ENCODE measurements at places on chromosomes 5 and 9.

DNA sequence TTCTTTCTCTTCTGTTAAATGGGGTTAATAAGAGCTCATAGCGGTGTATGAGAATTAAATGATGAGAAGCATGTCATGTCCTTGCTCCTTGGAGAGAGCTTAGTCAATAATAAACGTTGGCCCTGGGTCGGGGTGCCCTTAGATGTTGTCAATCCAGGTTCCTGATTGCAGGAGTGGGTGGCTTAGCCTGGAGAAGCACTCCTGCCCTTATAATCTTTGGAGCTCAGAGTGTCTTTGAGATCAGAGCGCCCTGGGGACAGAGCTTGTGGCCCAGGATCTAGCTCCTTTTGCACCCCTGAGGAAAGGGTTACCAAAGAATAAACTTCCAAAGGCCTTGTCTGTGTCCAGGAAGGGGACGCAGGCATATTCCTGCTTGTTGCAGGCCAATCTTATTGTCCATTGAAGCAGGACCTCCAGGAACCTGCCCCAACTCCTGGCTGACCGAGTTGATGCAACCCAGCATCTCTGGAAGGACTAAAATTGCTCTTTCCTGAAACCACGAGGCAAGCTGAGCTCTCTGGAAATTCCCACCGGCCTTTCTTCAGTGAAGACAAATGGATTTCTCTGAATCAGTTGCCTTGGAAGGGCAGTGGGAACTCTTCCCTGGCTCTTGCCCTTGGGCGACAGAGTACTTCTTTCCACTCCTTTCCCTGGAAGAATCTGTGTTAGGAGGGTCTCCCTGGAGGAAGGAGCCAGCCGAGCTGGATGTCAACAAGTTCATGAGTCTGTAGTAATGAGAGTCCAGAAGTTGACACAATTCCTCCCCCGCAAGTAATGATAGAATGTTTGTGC, 6.4 kb upstream of the AMBP start:
- no peak for DNase-seq

GRCh38 chr5:154830219-154830595, 20.2 kb downstream of the FAXDC2 start:
- DNase-seq: no peak

DNA sequence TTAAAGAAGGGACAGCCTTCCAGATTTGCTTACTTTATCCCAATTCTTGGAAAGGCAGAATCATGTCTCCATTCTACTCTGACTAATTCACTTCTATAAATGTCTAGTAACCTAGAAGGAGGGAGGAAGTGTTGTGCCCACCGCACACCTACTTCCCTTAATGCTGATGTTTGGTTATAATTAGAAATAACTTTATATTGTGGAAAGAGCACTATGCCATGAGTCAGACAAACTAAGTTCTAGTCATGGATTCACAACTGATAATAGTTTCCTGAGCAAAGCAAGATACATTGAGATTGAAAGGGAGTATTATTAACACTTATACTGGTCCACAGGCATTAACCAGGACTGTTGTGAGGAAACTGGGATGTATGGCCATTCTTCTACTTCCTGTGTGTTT, 345.9 kb upstream of the RPS23 start:
- no peak for DNase-seq

GRCh38 chr9:92151691-92152393, 36.6 kb upstream of the SPTLC1 start:
- DNase-seq: no peak

GRCh38 chr9:129006328-129007034, 21.6 kb downstream of the SH3GLB2 start:
- no peak for DNase-seq

DNA sequence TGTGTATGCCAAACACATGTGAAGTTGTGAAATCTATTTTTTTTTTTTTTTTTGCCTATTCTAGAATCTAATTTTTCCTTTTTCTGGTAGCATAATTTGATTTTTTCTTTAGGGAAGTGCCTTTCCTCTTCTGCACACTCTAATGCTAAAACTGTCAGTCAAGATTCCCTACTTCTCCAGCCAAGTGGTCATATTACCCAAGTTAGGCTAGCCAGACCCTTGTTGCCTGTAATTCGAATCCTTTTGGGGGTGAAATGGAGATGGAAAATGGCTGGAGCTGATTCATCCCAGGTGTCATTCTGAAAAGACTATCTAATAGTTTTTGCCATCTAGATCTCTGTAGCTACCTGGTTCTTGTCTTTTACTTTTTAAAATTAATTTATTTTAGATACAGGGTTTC, 24.8 kb upstream of the UBAP1 start:
- DNase-seq: no peak

DNA sequence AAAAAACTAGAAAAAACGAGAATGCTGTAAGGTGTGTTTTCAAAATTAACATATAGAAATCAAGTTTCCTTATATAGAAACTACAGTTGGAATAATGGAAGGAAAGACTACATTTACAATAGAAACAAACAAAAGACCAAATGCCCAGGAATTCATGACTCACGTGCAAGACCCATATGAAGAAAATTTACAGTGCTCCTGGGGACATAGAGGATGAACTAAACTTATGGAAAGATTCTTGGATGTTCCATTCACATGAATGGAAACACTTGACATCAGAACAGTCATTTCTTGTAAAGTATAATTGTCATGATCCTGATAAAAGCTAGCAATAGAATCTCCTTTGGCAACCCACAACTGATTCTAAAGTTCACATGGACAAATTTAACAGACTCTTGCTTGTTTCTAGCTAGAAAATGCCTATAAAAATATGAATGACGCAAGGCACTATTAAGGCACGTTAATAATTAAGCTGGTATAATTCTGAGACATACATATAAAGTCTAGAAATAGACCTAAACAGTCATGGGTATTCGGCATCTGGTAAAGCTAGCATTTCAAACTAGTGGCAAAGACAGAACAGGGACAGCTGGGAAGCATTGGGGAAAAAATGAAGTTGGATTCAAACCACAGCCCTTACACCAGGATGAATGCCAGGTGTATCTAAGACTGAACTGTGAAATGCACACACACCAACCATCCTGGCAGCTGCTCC, 5.1 kb upstream of the ZFP62 start:
- DNase-seq: no peak

DNA sequence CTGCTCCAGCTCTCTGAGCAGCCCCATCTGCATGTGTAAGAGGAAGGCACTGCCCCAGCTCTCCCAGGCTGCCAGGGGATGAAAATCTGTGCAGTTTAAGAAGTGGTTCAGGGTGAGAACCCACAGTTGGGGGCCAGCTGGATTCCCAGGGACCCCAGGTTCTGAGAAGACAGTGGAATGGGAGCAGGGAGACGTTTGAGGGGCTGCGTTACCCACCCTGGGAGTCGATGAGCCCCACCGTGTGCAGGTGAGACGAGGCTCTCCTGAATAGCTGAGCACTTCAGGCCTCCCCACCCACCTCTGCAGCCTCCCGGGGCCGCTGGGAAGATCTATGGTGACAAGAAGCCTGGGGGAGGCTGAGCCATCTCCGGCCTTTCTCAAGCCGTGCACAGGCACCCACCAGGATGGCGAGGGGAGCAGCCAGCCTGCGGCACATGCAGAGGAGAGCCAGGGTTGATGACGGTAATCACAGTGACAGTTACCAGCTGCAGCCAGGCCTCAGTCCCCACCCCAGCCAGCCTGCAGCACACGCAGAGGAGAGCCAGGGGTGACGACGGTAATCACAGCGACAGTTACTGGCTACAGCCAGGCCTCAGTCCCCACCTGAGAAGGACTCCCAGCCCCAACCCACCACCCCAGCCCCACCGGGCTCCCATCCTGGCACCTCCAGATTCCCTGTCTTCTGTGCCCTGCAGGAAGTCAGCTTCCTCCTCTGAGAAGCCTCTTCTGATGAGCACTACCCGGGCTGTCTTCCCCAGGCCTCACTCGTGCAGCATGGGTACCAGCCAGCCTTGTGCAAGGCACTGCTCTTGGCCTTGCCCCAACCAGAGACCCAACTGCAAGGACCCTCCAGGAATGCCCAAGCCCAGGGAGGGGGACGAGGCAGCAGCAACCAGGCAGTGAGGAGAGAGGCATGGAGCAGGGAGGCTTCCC, 150.8 kb upstream of the PPP1R26 start:
- no peak for DNase-seq

DNA sequence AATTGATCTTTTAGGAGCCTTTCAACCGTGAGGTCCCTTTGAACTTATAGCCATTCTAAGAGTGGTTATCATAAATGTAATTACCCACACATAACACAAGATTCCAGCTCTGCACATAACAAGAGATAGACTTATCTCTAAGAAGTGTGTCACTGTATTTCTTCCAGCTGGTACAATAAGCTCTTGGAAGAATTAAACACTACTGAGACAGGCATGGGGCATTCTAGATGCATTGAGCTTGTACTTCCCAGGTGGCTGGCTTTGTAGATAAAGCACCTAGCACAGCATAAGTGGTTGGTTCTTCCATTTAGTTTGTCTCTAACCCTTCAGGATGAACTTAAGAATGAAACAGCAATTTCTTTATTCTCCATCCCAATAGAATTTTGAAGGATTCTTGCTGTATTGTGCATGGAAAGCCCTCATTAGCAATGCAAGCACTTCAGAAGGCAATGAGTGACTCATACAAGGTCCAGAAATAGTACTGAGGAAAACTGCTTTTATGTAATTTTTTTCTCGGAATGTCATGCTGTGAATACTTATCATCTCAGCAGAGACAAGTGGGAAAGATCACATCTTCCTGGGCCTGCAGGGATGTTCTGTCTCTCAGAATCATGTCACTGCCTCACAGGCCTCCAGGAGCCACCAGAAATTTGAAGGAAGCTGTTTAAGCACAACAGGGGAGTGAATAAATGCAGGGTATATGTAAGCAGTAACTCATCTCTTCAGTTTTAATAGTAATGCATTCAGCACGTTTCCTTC, 91.1 kb upstream of the CD180 start:
- peak; percentile 2 for DNase-seq

DNA sequence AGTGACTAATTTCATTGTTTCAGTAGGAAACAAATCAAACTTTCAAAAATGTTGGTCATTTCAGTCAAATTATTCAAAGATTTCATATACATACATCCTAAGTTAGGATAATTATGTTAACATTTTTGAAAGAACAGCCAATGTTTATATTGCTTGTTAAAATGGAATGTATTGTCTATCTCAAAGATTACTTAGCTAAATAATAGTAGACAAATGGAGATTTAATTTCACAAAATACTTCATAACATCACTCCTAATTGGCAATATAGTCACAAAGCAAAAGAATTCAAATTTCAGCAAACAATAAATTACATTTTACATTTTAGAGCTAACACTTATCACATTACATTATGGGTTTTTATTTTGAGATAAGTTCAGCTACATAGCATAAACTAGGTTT, 25.4 kb downstream of the STARD4 start:
- DNase-seq: no peak

- no peak for DNase-seq
These were observed 20.6 kb downstream of the DMAC1 start for GRCh38 chr9:7778851-7779600.

- DNase-seq: no peak
These were observed 687.4 kb downstream of the PRR16 start for GRCh38 chr5:121151534-121151933.

DNA sequence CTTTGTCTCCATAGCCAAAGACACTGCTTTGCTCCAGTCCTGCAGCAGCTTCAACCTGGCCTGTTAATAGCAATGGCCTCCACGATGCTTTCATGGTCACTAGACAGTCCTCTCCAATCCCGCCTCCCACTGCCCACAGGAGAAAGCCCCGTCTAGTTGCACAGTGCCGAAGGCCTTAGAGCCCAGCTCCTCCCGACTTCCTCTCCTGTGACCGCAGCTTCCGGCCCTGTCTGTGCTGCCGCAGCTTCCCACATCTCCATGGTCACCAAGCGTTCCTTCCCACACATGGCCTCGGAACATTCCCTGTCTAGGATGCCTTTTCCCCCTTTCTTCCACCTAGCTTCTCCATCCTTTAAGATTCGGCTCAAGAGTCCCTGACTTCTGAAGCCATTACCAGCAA, 23.4 kb downstream of the PCA3 start:
- no peak for DNase-seq

DNA sequence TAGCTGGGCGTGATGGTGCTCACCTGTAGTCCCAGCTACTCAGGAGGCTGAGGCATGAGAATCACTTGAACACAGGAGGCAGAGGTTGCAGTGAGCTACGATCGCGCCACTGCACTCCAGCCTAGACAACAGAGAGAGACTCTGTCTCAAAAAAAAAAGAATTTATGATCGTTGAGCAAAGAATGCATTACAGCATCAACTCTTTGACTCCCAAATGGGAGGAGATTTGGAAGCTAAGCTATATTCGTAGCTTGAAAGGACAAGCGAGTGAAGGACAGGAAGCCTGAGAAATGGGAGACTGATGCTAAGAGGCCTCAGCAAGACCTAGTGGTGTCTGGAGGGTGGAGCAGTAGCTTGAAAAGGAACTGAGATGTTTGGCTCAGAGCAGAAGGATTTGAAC, 10.3 kb upstream of the CCIN start:
- DNase-seq: no peak

DNA sequence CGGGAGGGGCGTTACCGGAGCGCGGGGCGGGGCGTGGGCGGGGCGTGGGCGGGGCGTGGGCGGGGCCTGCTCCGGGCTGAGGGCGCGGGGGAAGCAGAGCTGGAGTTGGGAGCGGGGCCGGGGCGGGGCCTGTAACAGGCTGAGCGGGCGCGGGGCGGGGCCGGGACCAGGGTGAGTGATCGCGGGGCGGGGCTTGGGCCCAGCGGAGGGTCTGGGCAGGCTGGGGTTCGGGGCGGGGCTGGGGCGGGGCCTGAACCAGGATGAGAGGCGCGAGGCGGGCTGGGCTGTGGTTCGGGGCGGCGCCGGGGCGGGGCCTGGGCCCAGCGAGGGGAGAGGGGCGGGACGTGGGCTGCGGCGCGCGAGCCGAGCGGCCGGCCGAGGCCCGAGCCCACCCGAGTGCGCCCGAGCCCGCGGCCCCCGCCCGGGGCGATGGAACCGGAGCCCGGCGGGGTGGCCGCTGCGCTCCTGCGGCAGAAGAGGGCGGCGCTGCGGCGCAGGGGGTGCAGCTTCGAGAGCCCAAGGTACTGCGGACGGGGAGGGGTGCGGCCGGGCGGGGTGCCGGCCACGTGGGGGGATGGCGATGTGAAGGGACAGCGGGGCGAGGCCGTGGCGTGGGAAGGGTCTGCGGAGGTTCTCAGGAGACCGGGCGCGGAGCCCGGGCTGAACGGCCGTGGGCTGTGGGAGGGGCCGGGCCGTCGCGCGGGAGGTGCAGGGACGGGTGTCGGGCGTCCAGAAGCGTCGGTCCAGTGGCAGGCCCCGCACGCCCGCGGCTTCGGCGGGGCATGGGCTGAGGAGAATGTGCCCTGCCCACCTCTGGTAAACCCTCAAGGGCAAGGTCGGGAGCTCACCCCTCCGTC, 39.5 kb upstream of the GARNL3 start:
- peak; percentile 42 for DNase-seq

- DNase-seq: no peak
These were observed 24.6 kb downstream of the RFK start for GRCh38 chr9:76369583-76369982.

GRCh38 chr9:78030553-78031443, 813 bp downstream of the GNAQ start:
- no peak for DNase-seq

DNA sequence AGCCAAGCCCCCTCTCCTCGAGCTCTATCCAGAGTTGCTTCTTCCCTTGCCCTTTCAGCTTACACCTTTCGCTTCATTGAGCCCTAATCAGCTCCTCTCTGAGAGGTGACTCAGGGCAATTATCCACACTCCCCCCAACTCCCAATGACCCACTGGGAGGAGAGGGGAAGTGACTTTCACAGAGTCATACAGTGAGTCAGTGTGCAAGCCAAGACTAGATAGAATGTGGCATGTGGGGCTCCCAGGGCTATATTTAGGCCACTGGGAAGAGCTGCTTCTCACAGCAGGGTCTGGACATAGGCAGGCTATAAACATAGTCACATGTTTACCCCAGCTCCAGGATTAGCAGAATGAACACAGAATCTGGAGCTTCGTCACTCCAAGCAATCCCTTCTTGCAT, 57.4 kb downstream of the NRG2 start:
- no peak for DNase-seq
